ENCODE measurements at places on chromosomes 7 and 10.

GRCh38 chr7:41182782-41183181, 520.1 kb downstream of the INHBA start:
- DNase-seq: no peak

DNA sequence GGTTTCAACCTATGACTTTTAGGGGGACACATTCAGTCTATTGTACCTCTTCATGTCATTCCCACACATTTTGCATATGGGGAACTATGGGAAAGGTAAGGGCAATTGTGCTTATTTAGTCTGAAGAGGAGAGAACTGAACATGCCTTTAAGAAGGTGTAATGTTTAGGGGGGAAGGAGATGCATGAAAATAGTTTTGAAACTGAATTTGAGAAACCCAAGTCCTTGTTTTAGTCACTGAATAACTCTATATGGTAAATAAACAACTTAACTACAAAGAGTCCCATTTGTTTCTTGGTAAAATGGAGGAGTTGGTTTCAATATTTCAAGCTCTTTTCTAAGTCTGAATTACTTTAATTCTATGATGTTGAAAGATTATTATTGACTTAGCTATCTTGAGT, 166.1 kb downstream of the DNAJB9 start:
- DNase-seq: no peak

DNA sequence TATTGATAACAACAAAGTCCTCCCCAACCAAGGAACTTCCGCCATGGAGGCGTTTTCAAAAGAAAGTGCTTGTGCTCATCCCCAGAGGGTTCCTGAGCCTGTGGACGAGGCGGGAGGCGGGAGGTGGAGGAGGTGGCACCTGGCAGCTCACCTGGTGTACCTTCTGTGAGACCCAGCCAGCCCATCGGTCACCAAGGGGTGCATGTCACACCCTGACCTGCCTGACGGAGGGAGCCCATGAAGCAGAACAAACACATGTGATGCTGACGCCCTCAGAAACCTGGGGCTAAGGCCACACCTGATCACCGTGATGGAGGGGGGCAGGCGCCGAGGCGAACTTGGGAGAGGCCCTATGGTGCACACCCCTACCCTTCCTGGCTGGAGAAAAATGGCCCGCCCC, 458.8 kb downstream of the DNAJB6 start:
- DNase-seq: no peak

GRCh38 chr7:102321351-102322201, 34.7 kb downstream of the SPDYE6 start:
- DNase-seq: no peak

DNA sequence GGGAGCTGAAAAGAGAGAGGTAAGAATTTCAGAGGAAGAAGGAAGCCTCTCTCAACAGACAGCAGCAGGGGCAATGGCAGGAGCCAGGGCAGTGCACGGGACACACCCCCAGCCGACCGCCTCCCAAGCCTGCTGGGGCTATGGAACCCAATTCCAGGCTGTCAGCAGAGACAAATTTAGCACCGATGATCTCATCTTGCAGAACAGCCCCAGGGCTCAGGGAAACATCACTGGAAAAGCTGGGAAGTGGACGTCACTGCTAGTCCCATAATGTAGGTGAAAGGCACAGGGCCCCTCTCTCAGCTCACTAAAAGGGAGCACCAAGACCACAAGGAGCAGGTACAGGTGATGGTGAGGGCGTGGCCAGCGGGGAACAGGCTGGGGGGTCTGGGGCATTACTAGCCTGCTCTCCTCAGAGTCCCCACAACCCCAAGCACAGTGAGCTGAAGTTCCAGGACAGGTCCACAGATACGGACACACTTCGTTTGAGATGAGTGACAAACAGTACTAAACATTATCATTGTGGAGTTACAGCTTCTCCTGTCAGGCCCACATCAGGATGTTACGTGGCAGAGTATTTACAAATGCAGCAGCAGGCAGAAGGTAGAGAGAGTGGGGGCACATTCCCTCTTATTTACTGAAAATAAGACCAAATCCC, 103.7 kb downstream of the PLXNA4 start:
- DNase-seq: no peak

DNA sequence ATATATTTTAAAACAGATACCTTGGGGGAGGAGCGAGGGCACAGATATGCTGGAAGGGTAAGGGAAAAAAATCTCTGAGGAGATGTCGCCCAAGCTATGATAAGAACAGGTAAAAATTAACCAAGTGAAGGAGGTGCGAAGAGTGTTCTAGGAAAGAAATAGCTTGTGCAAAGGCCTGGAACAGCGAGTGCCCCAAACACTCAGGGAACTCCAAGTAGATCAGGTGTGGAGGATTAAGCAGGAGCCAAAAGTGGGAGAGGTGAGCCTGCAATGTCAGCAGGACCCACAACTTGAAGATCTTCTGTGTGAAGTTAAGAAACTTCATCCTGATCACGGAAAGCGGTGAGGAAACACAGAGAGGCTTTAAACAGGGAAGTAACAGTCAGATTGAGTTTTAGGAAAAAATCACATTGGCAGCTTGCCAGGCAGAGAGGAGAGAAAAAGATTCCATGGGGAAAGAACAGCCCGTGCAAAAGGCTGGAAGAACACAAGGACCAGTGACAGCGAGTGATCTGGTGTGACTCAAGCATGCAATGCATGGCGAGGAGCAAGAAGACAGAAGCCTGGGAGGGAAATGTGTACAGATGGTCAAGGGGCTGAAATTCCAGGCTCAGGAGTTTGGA, 30.7 kb downstream of the FGF8 start:
- no peak for DNase-seq

DNA sequence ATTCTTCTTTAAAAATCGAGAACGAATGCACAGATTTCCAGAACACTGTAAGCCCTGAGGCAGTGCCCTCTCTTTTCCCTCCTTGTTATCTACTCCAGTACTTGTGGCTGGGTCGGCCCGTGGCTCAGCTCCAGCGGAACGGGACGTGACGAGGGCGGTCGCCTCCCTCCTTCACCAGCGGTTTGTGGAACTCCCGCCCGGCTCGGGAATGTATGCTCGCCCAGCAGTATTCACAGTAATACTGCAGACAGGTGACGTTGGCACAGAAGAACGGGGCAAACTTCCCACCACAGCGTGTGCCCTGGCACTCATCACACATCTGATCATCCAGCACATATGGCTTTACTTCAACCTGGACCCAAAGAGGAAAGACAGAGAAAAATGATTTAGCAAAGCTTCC, 128.5 kb downstream of the BTAF1 start:
- no peak for DNase-seq

DNA sequence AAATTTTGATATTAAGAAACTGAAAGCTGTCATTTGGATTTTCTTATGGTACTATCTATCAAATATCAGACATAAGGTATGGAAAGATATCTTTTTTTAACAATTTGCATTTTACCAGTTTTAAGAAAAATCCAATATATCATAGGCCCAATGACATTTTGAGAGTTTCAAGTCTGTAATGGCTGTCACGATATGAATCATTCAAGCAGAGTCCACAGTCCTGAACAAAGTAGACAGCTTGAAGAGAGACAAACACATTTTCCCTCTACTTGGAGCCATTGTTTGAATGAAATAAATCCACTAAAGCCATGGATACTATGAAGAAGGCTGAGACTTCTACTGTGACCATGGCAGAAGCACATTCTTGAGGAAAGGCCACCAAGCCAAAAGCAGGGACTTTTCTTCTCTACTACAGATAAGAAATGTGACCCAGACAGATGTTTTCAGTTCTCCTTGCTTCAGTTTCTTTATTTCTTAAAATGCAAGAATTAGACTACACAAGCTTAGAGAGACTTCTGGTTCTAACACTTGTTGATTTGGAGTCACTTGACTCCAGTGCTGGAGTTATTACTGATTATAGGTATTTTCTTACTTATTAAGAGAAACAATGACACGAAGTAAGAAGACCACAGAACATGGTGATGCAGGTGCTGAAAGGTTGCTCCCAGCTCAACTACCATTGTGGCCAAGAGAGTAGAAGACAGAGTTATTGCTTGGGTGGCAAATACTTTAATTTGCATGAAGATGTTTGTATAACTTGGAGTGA, 429.1 kb downstream of the KIF20B start:
- DNase-seq: no peak

DNA sequence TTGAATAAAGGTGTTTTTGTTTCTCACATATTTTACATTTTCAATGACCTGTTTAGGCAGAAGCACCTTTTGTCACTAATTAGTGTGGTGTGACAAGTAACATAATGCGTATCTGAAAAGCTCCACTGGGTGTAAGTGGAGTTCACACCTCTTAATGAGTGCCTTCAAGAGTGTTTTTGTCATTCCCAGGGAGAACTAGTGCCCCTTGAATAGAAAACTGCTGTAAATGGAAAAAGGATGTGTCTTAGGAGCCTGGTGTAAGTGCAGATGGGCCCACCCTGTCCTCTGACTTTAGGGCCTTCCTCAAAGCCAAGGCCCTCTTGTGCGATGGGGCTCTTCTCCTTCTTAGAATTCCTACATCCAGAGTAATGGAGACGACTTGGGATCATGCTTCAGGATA, 170.0 kb downstream of the MGMT start:
- DNase-seq: no peak

DNA sequence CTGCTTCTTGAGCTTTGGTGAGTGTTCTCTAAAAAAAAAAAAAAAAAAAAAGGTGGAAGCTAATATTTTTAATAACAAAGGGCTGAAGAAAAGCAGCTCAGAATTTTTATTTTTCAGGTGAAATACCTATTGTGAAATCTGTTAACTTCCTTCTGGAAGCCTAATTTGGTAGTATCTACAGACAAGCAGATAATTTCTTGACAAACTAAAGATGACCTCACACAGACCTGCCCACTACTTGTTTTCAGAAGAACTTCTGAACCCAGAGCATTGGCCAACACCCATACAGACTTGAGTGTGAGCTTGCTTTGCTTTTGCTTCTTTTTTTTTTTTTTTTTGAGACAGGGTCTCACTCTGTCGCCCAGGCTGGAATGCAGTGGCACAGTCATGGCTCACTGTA, 31.2 kb downstream of the LRRC4 start:
- DNase-seq: no peak

DNA sequence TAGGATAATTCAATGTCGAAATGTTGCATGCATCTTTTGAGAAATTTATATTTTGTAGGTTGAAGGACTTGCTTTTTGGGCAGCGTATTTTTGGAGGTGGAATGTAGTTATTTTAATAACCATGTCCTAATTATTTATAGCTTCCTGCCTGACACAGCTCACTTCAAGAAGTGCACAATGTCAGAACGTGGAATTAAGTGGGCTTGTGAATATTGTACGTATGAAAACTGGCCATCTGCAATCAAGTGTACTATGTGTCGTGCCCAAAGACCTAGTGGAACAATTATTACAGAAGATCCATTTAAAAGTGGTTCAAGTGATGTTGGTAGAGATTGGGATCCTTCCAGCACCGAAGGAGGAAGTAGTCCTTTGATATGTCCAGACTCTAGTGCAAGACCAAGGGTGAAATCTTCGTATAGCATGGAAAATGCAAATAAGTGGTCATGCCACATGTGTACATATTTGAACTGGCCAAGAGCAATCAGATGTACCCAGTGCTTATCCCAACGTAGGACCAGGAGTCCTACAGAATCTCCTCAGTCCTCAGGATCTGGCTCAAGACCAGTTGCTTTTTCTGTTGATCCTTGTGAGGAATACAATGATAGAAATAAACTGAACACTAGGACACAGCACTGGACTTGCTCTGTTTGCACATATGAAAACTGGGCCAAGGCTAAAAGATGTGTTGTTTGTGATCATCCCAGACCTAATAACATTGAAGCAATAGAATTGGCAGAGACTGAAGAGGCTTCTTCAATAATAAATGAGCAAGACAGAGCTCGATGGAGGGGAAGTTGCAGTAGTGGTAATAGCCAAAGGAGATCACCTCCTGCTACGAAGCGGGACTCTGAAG, 620 bp downstream of the ZRANB1 start:
- no peak for DNase-seq

DNA sequence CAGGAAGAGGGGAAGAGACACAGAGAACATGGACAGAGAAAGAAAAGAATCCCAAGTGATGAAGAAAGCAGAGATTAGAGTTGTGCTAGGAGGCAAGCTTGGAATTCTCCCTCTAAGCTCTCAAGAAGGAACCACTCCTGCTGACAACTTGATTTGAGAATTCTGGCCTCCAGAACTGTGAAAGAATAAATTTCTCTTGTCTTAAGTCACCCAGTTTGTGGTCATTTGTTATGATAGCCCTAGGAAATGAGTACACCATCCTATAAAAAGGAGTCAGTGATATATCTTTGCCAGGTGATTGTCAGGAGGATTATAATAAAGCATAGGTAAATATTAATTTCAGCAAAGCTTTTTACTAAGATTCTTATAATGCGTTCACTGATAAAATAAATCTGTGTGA, 82.7 kb upstream of the TFEC start:
- DNase-seq: no peak

- no peak for DNase-seq
Measured at GRCh38 chr10:48522011-48522765, 82.7 kb downstream of the ARHGAP22 start.

GRCh38 chr7:121414436-121414835, 18.3 kb upstream of the FAM3C start:
- DNase-seq: no peak

DNA sequence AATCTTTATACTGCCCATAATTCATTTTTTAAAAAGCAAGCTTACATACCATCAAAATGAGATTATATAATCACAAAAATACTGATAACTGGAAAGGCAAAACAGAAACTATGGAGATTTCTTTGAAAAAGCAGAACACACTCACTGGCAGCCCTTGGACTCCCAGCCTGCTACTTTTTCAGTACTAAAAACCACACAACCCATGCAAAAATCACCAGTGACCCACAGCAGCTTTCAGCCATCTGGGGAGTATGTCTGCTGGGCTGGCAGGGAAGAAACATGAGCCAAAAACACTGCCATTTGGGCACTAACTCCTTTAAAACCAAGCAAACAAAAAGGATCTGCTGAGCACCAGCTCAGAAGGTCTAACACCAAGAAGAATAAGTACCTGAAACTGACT, 80.0 kb upstream of the DDC start:
- no peak for DNase-seq

DNA sequence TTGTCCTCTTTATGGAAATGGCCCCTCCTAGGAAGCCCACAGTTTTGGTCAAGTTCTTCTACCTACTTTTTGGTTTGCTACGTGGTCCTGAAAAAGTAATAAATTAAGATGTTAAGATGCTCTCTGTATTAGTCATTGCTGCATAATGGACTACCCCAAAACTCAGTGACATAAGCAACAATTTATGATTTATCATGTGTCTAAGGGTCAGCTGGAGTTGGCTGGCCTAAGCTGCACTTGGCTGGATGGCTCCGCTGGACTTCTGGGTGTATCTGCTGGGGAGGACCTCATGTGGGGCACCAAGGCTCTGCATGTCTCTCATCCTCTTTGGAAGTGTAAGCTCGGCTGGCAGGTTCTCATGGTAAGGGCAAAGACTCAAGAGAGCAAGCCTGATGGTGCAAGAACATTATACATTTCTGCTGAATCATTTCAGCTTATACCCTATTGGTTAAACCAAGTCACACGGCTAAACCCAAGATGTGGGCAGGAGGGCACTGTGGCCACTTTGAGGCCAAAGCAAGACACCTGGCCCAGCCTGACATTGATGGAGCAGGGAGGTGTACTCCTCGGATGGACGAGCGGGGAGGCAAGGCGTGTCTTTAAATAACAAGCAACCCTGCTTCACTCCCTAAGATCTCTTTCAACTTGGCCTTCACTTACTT, 47.7 kb downstream of the TBXAS1 start:
- no peak for DNase-seq

- no peak for DNase-seq
Measured at GRCh38 chr7:75971961-75972763, 22.2 kb downstream of the TMEM120A start.

Data from hypothalamus (tissue), 51 donors.